Body of pancreas (tissue), 4 donors: ENCODE measurements at places on chromosomes 12 and 14.

GRCh38 chr12:62862259-62862881, 72.6 kb downstream of the PPM1H start:
- DNase-seq = no peak

- no peak for DNase-seq
These were observed 7.5 kb downstream of the KLRG1 start for GRCh38 chr12:8996682-8997405.

DNA sequence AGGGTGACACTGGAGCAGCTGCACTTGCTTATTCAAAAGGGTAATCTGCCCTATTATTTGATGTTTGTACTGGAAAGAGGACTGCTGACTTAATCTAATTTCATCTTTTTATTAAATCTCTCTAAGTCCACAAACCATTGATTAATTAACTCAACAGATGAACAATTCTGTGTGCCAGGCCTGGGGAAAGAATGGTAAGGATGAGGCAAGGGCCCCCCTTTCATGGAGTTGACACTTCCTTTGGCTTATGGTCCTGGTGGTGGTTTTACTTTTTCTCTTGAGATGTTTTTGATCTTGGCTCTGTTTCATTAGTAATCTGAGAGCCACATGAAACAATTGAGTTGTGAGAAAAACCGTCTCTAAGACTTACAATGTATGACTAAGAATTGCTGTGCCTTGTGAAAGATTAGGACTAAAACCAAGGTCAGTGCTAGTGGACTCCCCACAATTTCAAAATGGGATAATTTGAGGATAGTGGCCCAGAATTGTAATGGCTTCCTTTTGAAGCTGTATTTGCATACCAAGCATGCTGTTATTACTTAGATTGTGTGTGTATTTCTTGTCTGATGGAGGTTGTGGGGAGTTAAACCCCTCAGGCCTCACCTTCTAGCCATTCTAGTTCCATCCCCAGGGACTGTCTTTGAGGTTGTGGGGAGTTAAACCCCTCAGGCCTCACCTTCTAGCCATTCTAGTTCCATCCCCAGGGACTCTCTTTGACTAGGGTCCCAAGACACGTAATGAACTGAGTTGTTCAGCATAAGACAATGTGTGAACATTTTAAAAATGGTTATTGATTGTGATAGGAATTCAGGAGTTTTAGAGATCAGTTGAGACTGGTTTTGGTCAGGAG, 52.5 kb upstream of the EVL start:
- no peak for DNase-seq

DNA sequence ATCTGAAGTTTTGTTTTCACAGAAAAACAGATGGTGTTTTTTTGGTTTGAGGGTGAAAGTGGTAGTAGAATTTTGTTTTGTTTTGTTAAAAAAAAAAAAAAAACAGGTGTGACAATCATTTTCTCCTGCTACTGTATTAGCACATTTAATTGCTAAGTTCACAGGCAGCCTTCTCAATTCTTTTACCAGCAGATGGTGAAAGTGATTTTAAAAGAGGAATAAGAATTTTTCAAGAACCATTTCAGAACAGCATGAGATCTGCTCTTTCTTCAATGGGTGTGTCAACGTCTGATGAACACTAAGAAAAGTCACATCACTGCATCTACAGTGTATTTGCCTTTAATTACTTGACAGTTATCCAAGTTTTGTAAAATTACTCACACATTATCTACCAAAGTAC, 303.7 kb upstream of the USP15 start:
- no peak for DNase-seq

GRCh38 chr14:21867541-21867940, 193.9 kb upstream of the OR4E1 start:
- no peak for DNase-seq

GRCh38 chr14:38209572-38210557, 2.2 kb downstream of the SSTR1 start:
- DNase-seq = peak; percentile 12

- DNase-seq = no peak
These were observed 562.8 kb downstream of the GALC start for GRCh38 chr14:87430214-87430613.

DNA sequence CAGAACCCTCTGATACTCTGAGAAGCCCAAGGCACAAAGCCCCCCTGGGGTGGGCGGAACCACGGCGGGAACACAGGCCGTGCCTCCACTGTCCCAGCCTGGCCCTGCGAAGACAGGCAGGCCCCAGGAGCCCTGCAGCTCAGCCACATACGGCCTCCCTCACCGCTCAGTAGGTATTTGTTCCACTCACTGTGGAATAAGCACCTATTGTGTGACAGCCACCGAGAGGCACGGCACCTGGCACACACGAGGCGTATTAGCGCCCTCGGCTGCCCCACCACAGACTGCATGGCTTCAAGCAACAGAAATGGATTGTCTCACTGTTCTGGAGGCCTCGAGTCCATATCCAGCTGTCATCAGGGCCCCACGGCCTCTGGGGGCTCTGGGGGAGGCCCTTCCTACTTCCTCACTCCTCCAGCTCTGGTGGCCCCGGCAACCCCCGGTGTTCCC, 66.3 kb downstream of the NCOR2 start:
- no peak for DNase-seq

- DNase-seq = no peak
These were observed 1.3 kb downstream of the DTX1 start for GRCh38 chr12:113057565-113058485.

- no peak for DNase-seq
These were observed 400.5 kb upstream of the CCDC196 start for GRCh38 chr14:66085665-66086064.

DNA sequence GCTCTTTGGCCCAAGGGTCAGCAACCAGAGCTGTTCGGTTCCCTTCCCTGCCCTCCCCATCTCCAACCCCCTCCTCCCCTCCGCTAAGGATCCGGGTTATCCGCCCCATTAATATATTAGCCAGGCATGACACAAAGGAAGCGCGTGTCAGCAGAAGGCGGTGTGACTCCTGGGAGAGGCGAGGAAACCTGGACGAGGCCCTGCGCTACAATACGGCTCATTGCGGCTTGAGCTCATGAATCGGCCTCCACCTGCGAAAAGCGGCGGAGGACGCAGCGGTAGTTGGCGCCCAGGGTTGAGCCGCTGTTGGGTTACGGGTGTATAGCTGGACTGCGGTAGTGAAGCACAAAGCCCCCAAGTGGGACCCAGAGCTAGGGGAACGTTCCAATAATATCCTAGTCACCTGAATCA, 9.9 kb downstream of the FOXA1 start:
- no peak for DNase-seq

- no peak for DNase-seq
These were observed 29.5 kb downstream of the BMP4 start for GRCh38 chr14:53927171-53927570.

DNA sequence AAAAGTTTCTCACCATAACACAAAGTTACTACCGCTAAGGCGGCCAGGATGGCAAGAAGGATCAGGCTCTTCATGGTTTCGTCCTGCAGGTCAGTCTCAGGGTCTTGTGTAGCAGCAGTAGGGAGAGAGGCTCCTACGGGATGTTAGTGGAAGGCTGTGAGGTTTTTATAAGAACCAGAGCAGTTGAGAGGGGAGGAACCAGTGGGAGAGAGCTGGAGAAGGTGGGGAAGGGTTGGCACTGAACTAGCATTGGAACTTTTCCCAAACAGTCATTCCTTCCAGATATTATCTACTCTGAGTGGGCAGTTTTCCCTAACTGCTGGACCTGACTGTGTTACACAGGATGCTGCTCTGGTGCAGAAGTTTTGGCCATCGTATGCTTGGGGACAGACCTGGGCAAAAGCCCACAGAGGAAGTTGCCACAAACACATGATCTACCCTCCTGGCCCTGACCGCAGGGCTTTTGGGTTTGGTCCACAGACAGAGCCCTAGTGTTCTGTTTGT, at the start of gene MGP:
TSS of gene MGP (minus strand) at position 137 of the 504 bp plus-strand sequence. CDS start at position 74, 63 bp downstream.
- DNase-seq = peak; percentile 50

DNA sequence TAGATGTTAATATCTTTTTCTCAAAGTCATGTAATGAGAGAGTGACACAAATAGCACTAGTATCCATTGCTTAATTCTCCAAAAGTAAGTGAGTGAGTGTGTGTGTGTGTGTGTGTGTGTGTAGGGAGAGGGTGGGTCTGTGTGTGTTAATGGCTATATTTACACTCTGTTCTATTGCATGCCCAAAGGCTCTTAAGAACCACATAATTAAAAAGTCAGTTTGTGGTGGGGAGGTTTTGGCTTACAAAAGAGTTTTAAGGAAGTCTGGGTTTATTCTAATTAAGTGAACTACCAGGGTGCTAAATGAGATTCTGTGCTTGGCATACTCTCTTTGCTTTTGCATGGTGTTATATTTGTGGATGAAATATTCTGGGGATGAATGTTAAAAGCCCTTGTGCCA, 1897.6 kb upstream of the FLRT2 start:
- DNase-seq = no peak

GRCh38 chr12:11958221-11959091, 112.3 kb upstream of the BCL2L14 start:
- DNase-seq = no peak

DNA sequence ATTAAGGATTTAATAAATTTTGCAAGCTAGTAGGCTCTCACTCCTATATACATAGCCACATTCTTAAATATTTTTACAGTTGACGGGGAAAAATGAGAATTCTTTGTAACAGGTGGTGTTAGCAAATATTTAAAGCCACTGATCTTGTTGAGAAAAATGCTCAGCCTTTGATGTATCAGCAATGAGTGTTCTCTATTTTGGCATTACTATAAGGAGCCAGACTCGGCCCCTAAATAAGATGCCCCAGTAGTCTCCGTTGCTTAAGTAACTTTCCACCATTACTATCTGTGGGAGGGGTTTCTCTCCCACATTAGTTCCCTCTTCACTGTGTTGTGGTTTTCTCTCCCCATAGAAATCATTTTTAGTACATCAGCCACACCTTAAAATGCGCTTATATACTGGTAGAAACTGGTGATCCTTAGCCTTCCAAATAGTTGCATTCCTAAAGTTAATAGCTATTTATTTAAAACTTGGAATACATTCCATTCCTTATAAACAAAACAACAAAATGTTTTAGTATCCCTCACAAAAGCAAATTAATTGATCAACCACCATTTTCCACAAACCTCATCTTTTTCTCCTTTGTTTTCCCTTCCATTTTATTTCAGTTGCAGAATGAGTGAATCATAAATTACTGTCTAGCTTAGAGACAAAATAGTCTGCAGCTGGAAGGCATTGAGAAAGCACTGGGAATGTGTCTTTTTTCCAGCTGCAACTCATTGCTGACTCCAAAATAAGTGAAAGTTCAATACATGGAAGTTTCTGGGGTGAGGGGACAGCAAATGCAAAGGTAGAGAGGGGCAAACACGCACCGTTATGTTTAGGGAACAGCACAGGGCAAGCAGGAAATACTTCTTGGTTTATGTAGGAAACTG, 84.7 kb upstream of the FERMT2 start:
- no peak for DNase-seq

DNA sequence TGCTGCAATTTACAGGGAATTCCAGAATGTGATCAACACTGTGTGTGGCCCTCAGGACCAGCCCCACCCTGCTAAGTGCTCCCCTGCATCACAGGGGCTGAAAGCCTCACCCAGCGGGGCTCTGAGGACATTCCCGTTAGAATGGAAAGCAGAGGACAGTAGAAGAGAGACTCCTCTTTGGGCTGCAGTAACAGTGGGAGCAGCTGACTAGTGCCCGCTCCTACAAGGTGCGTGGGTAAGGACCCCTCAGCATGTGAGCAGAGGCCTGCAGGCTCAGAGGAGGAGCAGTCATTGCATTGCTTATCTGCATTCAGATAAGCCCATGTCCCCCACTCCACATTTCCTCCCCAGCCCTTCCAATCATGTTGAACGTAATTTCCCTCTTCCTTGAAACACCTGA, 120.1 kb downstream of the ITPR2 start:
- no peak for DNase-seq

DNA sequence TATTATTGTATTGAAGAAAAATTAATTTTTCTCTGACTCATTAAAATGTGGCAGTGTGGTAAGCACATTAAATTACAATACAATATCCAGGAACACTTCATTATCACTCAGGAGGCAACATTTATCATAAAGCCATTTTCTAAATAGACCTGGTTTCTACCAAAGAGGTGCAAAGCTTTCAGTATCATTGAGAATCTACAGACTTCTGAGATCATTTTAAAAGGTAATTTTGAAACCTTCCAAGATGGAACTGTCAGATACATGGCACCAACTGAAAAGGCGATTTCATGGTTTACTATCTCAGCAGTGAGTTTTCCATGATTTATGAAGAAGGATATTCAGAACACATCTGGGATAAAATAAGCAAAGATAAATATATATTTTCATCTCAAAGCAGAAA, 85.8 kb downstream of the KITLG start:
- no peak for DNase-seq

DNA sequence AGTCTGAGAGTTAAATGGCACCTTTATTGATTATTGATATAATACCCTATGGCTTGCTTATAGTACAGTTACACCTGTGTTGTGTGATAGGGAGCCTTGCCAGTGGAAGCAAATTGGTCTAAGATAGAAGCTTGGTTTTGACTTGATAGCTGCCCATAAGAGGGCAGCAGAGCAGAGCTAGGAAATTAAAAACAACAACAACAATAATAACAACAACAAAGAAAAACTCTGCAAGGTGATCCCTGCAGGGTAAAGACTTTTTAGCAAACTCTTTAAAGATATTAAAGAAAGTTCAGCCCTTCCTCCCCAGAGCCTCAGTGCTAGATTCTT, 18.0 kb upstream of the RNASE10 start:
- DNase-seq = no peak

- no peak for DNase-seq
These were observed 55.4 kb downstream of the OTX2 start for GRCh38 chr14:56754921-56755320.

DNA sequence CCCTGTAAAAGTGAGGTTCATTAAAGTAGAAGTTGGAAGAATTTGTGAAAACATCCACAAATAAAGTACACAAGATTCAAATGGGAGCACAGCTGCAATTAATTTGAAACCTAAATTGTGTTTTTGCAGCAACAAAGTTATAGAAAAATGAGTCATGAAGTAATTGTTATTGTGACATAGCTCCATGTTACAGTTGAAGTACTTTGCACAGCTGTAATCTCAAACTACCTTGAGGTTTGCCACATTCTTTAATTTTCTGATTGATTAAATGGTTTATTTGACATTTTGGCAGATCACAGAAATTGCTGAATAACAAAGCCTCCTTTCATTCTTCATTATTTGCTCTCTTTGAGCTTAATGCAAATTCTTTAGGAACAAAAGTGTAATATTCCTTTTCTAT, 111.3 kb downstream of the RMST start:
- DNase-seq = no peak

- DNase-seq = no peak
These were observed 165.7 kb downstream of the TBX5 start for GRCh38 chr12:114240288-114240687.

GRCh38 chr12:40248585-40249297, 23.9 kb downstream of the LRRK2 start:
- DNase-seq = no peak

GRCh38 chr12:47549258-47549657, 156.6 kb downstream of the RPAP3 start:
- no peak for DNase-seq

DNA sequence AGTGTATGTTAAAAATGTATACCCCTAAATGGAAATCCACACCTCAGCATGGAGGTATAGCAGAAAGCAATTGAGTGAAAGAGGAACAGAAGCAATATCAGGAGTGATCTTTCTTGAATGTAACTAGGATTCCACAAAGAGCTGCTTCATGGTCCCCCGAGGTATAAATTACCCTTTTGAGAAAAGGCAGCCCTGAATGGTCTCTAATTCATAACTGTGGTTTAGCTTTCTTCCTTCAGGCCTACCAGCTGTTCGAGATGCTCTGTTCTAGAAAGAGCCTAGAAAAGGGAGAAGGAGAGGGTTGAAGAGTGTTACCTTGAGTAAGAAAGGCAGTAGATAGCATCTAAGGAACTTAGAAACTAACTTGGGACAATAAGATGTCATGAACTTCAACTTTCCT, 42.9 kb upstream of the CSRNP2 start:
- DNase-seq = no peak
